ENCODE measurements at places on chromosomes 1 and 21.

GRCh38 chr1:59066236-59066635, 230.7 kb upstream of the FGGY start:
- no peak for DNase-seq

- no peak for DNase-seq
Observed at GRCh38 chr1:214494706-214495105, 56.7 kb downstream of the PTPN14 start.

DNA sequence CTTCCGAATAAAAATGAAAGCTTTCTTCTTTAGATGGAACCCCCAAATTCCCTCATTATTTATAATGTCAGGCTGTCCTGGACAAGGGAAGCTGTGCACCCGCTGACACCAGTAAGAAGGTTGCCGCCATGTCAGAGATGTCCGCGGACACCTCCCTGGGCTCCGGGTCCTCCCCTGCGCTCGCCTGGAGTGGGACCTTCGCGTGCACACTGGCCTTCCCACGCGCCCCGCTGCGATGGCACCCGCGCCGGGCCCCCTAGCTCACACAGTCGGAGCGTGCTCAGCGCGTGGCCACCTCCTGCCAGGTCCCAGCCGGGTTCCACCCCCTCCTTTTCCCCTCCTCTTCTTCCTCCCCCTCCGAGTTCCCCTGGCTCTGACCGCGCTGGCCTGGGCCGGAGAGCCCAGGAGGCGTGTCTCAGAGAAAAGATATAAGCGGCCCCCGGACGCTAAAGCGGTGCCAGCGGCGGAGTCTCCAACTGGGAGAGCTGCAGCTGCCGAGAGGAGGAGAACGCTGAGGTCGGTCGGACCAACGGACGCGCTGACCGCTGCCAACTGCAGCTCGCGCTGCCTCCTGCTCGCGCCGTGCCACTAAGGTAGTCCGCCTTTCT, at the start of gene G0S2:
Gene G0S2 (plus strand): TSS at position 456 of the 608 bp plus-strand sequence. CDS start 273 bp downstream, outside the sequence.
- peak; percentile 36 for DNase-seq

DNA sequence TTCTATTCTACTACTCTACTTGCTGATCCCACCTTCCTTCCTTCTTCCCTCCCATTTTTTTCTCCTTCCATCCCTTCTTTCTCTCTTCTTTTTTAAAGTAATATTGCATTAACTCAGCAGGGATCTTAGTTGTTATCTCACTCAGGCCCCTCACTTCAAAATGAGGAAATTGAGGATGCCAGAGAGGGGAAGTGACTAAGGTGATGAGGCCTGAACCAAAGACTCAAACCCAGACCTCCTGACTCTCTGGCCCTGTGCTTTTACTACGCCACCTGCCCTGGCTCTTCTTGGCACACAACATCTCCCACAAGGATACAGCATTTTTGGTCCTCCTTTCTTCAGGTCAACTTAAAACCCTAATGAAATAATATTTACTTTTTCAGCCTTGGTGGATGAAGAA, 151.7 kb upstream of the ZNF648 start:
- DNase-seq = no peak

DNA sequence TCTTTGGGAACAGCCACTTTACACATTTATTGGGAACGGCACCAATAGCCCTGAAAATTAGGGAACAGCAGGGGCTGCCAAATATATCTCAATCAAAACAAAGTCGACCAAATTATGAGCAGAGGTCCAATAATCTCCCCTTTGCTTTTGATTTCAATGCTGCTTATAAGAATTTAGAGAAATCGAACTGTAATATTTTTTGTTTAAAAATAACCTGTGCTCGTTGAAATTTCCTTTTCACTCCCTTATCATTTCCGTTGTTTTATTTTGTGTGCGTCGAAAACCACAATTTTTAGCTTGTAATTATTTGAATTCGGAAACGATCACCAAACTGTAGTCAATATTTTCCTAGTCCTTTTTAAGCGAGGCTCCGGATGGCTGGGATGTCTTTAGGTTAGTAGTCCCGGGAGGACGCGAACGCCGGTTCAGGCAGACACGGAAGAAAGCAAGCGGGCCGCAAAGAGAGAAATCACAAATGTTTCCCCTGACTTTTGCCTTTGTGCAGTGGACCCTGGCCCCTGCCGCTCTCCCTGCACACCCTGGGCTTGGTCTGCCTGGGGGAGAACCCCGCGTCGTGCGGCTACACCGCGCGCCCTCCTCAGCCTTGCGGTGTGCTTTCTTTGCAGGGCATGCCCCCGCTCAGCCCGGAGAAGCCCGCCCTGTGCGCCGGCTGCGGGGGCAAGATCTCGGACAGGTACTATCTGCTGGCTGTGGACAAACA, 2.3 kb downstream of the LHX9 start:
- DNase-seq = no peak

GRCh38 chr1:218090459-218090858, 194.6 kb upstream of the RRP15 start:
- DNase-seq = no peak

Measured in CD4-positive, alpha-beta T cell treated with Interleukin-6 for 4 hours (primary cell).